ENCODE measurements at places on chromosomes 1 and 21.

- no peak for DNase-seq
These were observed 2.0 kb downstream of the TEX46 start for GRCh38 chr1:23013657-23014056.

DNA sequence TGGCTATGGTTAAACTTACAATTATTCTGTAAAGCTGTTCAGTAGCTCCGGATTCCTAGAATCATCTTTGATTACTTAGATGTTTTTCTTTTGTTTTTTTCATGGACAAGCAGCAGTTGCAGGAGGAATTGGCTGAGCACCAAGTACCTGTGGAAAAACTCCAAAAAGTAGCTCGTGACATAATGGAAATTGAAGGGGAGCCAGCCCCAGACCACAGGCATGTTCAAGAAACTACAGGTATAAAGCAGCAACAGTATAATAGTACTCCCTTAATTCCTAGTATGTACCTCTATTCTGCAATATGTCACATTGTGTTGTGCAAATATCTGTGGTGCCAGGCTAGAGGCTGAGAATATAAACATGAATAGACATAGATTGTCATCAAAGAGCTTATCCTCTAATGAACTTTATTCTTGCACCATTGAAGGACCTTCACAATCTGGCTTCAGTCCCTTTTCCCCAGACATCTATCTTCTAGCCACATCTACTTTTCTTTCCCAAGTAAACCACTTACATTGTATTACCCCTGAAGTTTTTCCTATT lies 132.3 kb upstream of the BMP8A start:
- no peak for DNase-seq

- no peak for DNase-seq
These were observed 16.8 kb downstream of the GNG4 start for GRCh38 chr1:235632506-235633401.

- no peak for DNase-seq
These were observed 60.8 kb downstream of the MRPL37 start for GRCh38 chr1:54260810-54261209.

GRCh38 chr1:246724731-246725095 lies 504 bp downstream of the SCCPDH start:
- no peak for DNase-seq

GRCh38 chr21:44405948-44406872 lies 49.1 kb upstream of the LRRC3 start:
- no peak for DNase-seq

GRCh38 chr21:46126309-46127238 lies 28.7 kb downstream of the COL6A2 start:
- no peak for DNase-seq

GRCh38 chr1:11847667-11848372 lies at the start of gene NPPA:
Gene NPPA (minus strand): TSS chr1:11847783. CDS start chr1:11847684, 99 bp downstream.
- DNase-seq = no peak
